Bronchus fibroblast of lung (primary cell): ENCODE measurements at places on chromosomes 1 and 21. TPM values are rescaled to one million over a fixed set of nuclear protein-coding genes. Genes with fewer than 3 reads are reported as not detected.

The RXRG gene
- not detected in 2 replicates for total RNA-seq

The PTGFR gene
- total RNA-seq, result 7.0 and 9.6 TPM in 2 replicates

The PHTF1 gene
- 22.7 and 24.8 TPM in 2 replicates for total RNA-seq

The LORICRIN gene
- not detected in 2 replicates for total RNA-seq

The PAQR7 gene
- total RNA-seq, result 8.1 and 8.9 TPM in 2 replicates

The TCHH gene
- not detected in 2 replicates for total RNA-seq

The HTR6 gene
- not detected in 2 replicates for total RNA-seq

The KCNA2 gene
- not detected in 2 replicates for total RNA-seq

The SPATA45 gene
- total RNA-seq, result not detected in 2 replicates

The DCDC2B gene
- total RNA-seq, result not detected in 2 replicates

The PRKAA2 gene
- total RNA-seq, result 1.2 TPM in 2 replicates

The FAM167B gene
- total RNA-seq, result 0.30 and 0.50 TPM in 2 replicates

The CFHR3 gene
- not detected in 2 replicates for total RNA-seq

The NADK gene
- 39.4 and 43.7 TPM in 2 replicates for total RNA-seq

The PTPN7 gene
- total RNA-seq, result not detected in 2 replicates

The C4BPA gene
- not detected in 2 replicates for total RNA-seq

The GPR153 gene
- total RNA-seq, result 3.0 and 3.4 TPM in 2 replicates

The OR6N2 gene
- not detected in 2 replicates for total RNA-seq

The PCBP3 gene
- 5.2 and 10.6 TPM in 2 replicates for total RNA-seq

The ZBTB8A gene
- 3.0 and 3.9 TPM in 2 replicates for total RNA-seq

The TNFAIP8L2 gene
- not detected in 2 replicates for total RNA-seq

The CAPN2 gene
- 220 and 234 TPM in 2 replicates for total RNA-seq

The RPL22 gene
- total RNA-seq, result 72.4 and 90.3 TPM in 2 replicates

The C1orf87 gene
- total RNA-seq, result under 0.01 TPM in 1 of 2 replicates, not detected in the other

The OR2T33 gene
- not detected in 2 replicates for total RNA-seq
